ENCODE measurements at places on chromosomes 16 and 17.

DNA sequence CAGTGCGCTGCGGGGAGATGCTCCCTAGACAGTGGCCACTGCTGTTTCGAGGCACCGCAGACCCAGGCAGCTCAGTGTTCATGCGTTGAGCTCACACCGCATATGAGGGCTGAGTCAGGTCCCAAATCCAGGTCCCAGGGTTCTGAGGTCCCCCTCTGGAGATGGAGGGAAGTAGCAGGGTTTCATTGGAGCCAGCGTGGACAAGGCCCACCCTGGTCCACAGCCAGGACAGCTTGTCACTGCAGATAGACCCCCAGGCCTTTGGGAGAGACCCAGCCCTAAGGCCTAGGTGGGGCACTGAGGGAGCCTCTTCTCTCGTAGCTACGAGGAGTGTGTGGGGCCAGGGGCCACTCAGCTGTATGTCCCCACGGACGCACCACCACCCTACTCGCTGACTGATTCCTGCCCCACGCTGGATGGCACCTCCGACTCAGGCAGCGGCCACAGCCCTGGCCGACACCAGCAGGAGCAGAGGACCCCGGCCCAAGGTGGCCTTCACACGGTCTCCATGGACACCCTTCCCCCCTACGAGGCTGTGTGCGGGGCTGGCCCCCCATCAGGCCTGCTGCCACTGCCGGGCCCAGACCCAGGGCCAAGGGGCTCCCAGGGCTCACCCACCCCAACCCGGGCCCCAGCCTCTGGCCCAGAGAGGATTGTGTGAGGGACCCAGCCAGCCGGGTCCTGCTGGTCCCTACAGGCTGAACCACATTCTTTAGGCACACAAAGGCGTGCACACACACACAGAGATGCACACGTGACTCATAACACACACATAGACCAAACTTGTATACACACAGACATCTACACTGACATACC lies 53.4 kb downstream of the BEAN1 start:
- DNase-seq, result no peak

- DNase-seq, result no peak
Measured at GRCh38 chr17:74524653-74525464, 6.4 kb downstream of the CD300LB start.

GRCh38 chr17:28046034-28046825 lies 3.8 kb downstream of the NLK start:
- peak; percentile 31 for DNase-seq

- peak; percentile 36 for DNase-seq
Measured at GRCh38 chr16:84774810-84775209, 45.0 kb upstream of the CRISPLD2 start.

DNA sequence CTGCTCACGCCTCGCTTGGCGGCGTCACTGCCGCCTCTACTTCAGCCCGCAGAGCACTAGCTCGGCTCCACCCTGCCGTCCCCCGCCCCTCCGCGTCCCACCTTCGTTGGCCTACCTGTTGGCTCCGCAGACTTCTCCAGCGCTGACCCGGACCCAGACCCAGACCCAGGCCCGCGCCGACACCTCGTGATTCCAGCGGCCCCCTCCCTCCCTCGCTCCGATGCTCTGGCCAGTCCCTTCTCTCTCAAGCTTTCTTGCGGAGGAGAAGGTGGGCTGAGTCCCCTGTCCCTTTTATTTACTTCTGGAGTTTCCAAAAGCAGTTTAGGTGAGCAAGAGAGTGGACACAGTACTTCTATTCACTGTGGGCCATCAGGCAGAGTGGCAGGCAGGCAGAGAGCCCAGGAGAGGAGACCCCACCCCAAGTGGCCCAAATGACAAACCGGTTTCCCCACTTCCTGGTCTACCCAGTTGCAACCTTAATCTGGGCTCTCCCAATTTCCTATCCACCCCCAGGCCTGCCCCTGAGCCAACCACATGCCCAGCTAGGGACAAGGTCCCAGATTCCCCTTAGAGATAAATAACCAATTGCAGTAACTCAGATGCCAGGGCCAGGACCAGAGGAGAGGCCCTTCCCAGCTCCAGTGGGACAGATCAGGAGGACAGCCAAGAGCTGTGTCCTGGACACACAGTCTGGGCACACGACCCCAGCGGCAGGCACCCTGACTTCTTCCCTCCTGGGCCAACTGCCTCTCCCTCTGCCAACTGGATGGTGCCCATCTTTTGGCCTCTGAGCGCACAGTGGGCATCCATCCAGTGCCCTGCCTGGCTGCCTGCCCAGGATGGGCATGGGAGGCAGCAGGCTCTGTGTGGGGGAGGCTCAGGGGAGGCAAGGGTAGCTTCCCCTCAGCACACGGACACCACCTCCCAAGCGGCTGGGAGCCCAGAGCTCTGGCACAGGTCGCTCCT lies 1.2 kb upstream of the SRCIN1 start:
- no peak for DNase-seq
